GM12864 (cell line): ENCODE measurements at places on chromosomes 7 and 10.

DNA sequence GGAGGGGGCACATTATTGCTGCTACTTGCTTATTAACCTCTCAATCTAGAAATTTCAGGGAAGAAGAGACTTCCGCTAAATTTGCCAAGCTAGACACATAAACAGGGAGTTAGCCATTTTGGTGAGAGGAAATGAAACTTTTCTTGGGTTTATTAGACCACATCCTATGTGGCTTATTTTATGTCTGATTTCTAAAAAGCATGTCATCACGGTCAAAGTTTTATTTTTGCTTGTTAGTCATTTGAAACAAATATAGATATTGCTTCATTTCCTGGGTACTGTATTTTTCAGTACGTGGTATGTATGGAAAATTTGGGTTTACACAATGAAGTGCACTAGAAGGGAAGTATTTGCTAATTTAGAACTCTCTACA, 144.1 kb downstream of the TCF7L2 start:
- no peak for DNase-seq

GRCh38 chr10:130740915-130741750, 570.4 kb downstream of the TCERG1L start:
- no peak for DNase-seq

- no peak for DNase-seq
Observed at GRCh38 chr7:117381362-117381761, 45.9 kb downstream of the ASZ1 start.

DNA sequence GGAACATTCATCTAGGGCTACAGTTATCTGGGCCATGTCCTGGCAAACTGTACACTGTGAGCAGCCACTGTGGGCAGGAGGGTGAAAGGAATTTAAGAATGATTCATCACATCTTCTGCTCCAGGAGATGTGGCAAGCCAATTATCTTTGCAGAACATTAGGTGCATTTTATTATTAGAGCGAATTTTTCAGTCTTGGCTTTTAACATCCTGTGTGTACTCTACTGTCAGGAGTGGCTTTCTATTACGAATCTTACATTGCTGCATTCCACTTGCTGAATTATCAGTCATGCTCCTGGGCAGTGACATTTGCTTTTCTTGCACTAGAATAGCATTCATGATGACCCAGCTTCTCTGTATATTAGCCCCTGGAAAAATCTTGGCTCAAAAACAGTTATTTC, 109.2 kb upstream of the TARP start:
- DNase-seq, result no peak

- DNase-seq, result no peak
Observed at GRCh38 chr10:87618566-87619423, 40.9 kb upstream of the PAPSS2 start.

DNA sequence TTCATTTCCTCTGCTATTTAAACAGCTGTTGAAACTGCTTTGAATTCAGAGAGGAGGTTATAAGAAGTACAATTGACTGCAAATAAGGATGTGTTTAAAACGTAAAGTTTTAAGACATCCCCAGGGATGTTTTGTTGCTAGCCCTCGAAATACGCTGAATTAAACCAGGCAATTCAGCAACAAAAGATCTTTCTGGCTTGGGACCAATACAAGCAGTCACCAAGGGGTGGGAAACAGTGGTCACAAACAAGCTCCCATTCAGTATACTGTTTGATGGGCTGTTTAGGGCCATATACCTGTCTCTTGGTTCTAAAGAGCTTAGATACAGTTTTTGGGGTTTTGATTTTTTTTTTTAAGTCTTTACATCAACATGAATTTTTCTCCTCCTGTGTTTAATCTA, 446.3 kb upstream of the POT1 start:
- no peak for DNase-seq

GRCh38 chr7:93890041-93890463, 501 bp downstream of the TFPI2 start:
- DNase-seq, result no peak

GRCh38 chr7:103003004-103003403, 71.6 kb downstream of the FBXL13 start:
- DNase-seq, result no peak

- DNase-seq, result no peak
Observed at GRCh38 chr7:3998060-3998459, 684.0 kb upstream of the FOXK1 start.

DNA sequence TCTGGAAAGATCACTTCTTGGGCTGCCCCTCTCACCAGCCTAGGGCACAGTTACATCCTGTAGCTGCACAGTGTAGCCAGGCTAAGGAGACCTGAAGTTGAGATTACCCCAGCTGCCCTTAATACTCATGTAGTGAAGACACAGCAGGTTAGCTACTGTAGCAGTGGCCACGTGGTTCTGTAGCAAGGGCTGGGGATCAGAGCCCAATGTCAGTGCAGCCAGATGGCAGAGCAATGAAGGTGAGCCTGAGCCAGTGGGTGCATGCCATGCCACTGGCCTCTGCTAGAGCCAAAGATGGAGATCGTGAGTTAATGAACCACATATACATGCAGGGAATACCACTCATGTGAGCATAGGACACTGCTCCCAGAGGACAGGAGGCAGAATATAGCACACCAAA, 15.5 kb downstream of the AMPH start:
- DNase-seq, result no peak

DNA sequence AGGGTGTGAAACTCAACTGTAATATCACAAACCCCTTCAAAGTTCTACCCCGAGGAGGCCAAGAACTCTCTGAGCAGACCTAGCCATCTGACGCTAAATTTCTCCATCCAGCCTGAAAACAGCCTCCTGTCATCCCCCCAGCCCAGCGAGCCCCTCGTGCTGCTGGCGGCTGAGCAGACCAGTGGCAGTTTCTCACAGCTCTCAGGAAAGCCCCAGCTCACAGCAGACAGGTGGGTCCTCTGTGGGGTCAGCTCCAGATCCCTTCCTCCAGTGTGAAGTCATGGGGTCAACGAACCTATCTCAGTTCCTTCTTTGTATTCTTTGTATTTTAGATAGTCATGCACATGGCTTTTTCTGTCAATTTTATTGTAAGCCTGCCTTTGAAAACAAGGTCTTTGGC, 7.8 kb downstream of the GARIN1A start:
- no peak for DNase-seq
